ENCODE measurements at places on chromosomes 2 and 18. TPM values are rescaled to one million over a fixed set of nuclear protein-coding genes. Genes with fewer than 3 reads are reported as not detected.

The APCDD1 gene
- not detected for total RNA-seq

The ALK gene
- total RNA-seq, result not detected

The DAW1 gene
- not detected for total RNA-seq

The KCNG3 gene
- 0.09 TPM for total RNA-seq

The NEB gene
- 1.3 TPM for total RNA-seq

The DOK6 gene
- total RNA-seq, result not detected

The C2orf15 gene
- total RNA-seq, result 2.9 TPM

The VIL1 gene
- 0.67 TPM for total RNA-seq

The RND3 gene
- 0.66 TPM for total RNA-seq

The OSR1 gene
- not detected for total RNA-seq

DNA sequence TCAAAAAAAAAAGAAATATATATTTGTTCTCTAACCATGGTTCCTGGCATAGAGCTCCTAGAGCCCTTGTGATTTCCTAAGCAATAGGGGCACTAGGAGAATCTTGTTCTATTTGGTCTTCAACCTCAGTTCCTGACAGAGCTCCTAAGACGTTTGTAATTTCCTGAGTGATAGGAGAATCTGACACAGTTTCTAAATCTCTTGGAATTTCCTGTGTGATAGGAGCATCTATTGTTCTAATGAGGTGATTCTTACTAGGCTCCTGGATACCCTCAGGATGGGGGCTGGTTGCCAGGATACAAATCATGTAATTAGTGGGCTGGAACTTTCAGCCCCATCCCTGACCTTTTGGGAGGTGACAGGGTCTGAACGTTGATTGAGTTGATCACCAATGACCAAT lies 245.8 kb downstream of the ZEB2 start:
- no peak overlapping the region for H3K27ac ChIP-seq
- H3K36me3 ChIP-seq, result no peaks in the 10 kb centered on the region
- H3K4me1 ChIP-seq, result no peaks in the 10 kb centered on the region

- H3K4me3 ChIP-seq, result no peak overlapping the region
- no peaks in the 10 kb centered on the region for H3K36me3 ChIP-seq
- H3K27ac ChIP-seq, result no peak overlapping the region
- no peaks in the 10 kb centered on the region for H3K4me1 ChIP-seq
These were observed 135.7 kb upstream of the TMEM200C start for GRCh38 chr18:6031002-6031401.

DNA sequence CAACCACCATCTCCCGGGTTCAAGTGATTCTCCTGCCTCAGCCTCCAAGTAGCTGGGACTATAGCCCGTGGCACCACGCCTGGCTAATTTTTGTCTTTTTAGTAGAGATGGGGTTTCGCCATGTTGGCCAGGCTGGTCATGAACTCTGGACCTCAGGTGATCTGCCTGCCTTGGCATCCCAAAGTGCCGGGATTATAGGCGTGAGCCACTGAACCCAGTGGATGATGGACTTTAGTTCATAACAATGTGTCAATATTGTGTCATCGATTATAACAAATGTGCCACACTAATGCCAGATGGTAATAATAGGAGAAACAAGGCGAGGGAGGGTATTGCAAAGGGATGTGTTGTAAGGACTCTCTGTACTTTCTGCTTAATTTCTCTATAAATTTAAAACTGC lies 216.6 kb downstream of the ZBTB7C start:
- no peak overlapping the region for H3K4me3 ChIP-seq
- no peak for DNase-seq
- H3K27ac ChIP-seq, result no peak overlapping the region
- no peaks in the 10 kb centered on the region for H3K27me3 ChIP-seq
- no peaks in the 10 kb centered on the region for H3K36me3 ChIP-seq
- H3K4me1 ChIP-seq, result no peaks in the 10 kb centered on the region

- H3K4me3 ChIP-seq, result no peak overlapping the region
- no peaks in the 10 kb centered on the region for H3K4me1 ChIP-seq
- no peaks in the 10 kb centered on the region for H3K36me3 ChIP-seq
- H3K27me3 ChIP-seq, result no peaks in the 10 kb centered on the region
These were observed 402.3 kb downstream of the ERBB4 start for GRCh38 chr2:212136216-212136795.

GRCh38 chr2:58601017-58601416 lies 359.9 kb upstream of the FANCL start:
- H3K4me3 ChIP-seq, result no peak overlapping the region
- no peaks in the 10 kb centered on the region for H3K36me3 ChIP-seq
- H3K27me3 ChIP-seq, result no peaks in the 10 kb centered on the region
- H3K4me1 ChIP-seq, result no peaks in the 10 kb centered on the region
- no peak for DNase-seq

- no peak for DNase-seq
- no peak overlapping the region for H3K27ac ChIP-seq
- H3K27me3 ChIP-seq, result peaks cover 93% of the 10 kb centered on the region
- H3K4me3 ChIP-seq, result no peak overlapping the region
These were observed 8.9 kb downstream of the ASIC4 start for GRCh38 chr2:219523031-219523671.

GRCh38 chr18:48388478-48388877 lies 20.7 kb downstream of the ZBTB7C start:
- peaks cover 4% of the 10 kb centered on the region for H3K27me3 ChIP-seq
- H3K27ac ChIP-seq, result no peak overlapping the region
- no peak for DNase-seq
- H3K4me1 ChIP-seq, result no peaks in the 10 kb centered on the region

- peak overlapping the region; percentile 96 for H3K27ac ChIP-seq
- peak overlapping the region; percentile 93 for H3K4me3 ChIP-seq
- H3K27me3 ChIP-seq, result peaks cover 3% of the 10 kb centered on the region
These were observed 993 bp downstream of the COX7A2L start for GRCh38 chr2:42359965-42360483.

- H3K4me3 ChIP-seq, result no peak overlapping the region
- no peak for DNase-seq
- H3K36me3 ChIP-seq, result no peaks in the 10 kb centered on the region
- peaks cover 56% of the 10 kb centered on the region for H3K27me3 ChIP-seq
These were observed 7.2 kb upstream of the KCNK3 start for GRCh38 chr2:26685341-26685740.

DNA sequence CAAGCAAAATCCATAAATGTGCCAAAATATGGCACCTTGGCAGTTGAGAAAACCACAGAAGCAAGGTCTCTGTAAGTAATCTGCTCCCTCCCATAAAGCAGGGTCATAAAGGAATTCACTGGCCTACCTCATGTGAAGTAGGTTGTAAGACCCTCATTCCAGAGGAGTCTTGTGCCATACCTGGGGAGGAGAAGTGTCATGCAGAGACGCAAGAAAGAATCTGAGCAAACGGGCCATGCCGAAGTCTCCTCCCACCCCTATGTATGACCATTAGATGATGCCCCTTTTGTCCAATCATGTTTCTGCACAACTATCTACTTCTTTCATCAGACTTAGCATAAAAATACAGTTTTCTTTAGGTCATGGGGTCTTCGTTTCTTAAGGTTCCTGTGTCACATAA lies 14.6 kb downstream of the NMUR1 start:
- no peak for DNase-seq
- no peaks in the 10 kb centered on the region for H3K36me3 ChIP-seq
- peaks cover 13% of the 10 kb centered on the region for H3K4me1 ChIP-seq
- no peaks in the 10 kb centered on the region for H3K27me3 ChIP-seq
- H3K4me3 ChIP-seq, result no peak overlapping the region

DNA sequence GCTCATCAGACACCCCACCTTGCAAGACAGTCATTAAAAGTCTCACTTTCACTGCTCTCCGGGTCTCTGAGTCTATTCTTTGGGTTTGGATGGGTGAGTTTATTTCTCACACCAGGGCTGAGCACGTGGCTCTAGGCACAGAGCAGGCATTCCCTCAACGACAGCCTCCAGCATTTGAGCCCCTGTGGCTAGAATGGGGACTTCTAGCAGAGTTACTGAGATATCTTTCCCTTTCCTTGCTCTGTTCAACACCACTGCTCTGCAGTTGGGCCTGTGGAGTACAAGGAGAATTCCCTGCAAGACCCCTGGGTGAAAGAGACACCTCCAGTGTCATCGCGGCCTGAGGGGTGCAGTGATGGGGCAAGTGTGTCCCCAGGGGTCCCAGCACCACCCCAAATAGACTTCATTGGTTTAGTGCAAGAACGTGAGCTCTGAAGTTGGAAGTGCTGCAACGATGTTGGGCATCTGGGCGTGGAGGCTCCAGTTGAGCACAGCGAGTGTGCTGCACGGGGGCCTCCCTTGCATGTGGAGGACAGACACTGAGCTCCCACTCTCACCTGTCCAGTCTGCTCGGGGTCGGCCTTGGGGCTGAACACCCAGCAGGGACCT lies 184.1 kb upstream of the HS6ST1 start:
- H3K36me3 ChIP-seq, result no peaks in the 10 kb centered on the region
- no peak overlapping the region for H3K27ac ChIP-seq
